ENCODE measurements at places on chromosomes 16 and 17.
A peak's percentile ranks its signal among the peaks of the same experiment; 100 is the strongest.

DNA sequence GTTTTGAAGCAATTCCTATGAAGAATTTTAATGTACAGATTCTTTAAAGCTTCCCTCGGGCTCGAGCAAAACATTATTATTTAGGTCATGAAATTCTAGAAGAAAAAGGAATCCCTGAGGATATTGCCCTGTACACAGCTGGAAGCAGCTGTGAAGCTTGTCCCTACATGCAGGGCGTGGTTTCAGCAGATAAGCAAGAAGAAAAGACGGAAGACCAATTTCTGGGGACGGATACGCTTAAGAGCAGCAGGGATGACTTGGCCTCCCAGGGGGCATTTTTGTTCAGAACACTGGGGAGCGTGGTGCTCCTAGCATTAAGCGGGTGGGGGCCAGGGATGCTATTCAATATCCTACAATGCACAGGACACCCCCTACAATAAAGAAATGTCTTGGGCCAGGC lies 34.3 kb downstream of the LITAF start:
- H3K36me3 ChIP-seq: peaks cover 77% of the 10 kb centered on the region
- peaks cover 17% of the 10 kb centered on the region for H3K4me1 ChIP-seq
- H3K27me3 ChIP-seq: no peaks in the 10 kb centered on the region
- DNase-seq: no peak

DNA sequence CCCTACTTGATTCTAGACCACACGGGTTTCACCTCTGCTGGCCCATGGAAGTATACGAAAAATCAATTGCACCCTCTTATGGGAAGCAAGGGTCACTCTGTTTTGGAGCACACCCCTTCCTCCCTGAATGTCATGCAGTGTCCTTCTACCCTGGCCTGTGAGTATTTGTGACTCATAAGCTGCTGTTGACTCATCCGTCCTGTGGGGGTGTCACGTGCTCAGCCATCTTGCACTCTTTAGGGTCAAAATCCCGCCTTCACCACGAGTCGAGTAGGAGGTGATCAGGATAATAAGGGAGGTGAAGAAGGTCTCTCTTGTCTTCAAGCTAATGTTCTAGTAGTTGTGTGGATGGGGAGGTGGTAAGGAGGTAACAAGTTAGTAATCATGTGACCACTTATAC lies 341.0 kb upstream of the EEF2KMT start:
- H3K27me3 ChIP-seq: no peaks in the 10 kb centered on the region
- no peak for DNase-seq
- no peaks in the 10 kb centered on the region for H3K4me1 ChIP-seq
- no peaks in the 10 kb centered on the region for H3K36me3 ChIP-seq
- no peak overlapping the region for H3K4me3 ChIP-seq
- no peak overlapping the region for H3K27ac ChIP-seq

DNA sequence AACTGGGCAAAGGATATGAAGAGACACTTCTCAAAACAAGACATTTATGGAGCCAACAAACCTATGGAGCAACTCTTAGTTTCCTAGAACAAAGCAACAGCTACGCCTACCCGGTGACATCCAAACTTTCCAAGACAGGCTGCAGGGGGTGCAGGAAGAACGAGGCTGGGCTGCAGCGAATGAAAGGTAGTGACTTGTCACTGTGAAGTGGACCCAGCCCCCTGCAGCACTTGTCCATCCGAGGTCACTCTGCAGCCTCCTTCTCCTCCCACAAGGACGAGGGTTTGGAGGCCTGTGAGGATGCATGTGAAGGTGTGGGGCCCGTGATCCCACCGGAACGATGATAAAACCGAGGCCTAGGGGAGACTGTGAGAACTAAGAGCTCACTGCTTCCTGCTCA lies 192.6 kb upstream of the RPL38 start:
- no peak overlapping the region for H3K27ac ChIP-seq
- no peaks in the 10 kb centered on the region for H3K36me3 ChIP-seq
- DNase-seq: no peak
- H3K27me3 ChIP-seq: no peaks in the 10 kb centered on the region

- no peaks in the 10 kb centered on the region for H3K27me3 ChIP-seq
- peak overlapping the region; percentile 69 for H3K4me3 ChIP-seq
- peak overlapping the region; percentile 93 for H3K27ac ChIP-seq
- no peaks in the 10 kb centered on the region for H3K36me3 ChIP-seq
- H3K4me1 ChIP-seq: peaks cover 60% of the 10 kb centered on the region
Measured at GRCh38 chr16:57800200-57801097, 1.8 kb downstream of the KIFC3 start.

- peak overlapping the region; percentile 15 for H3K27ac ChIP-seq
- H3K4me1 ChIP-seq: peaks cover 33% of the 10 kb centered on the region
- no peaks in the 10 kb centered on the region for H3K27me3 ChIP-seq
- no peak for DNase-seq
- H3K36me3 ChIP-seq: no peaks in the 10 kb centered on the region
- no peak overlapping the region for H3K4me3 ChIP-seq
Measured at GRCh38 chr17:76740329-76741118, 2.6 kb downstream of the MFSD11 start.

- H3K27me3 ChIP-seq: no peaks in the 10 kb centered on the region
- H3K36me3 ChIP-seq: no peaks in the 10 kb centered on the region
- peaks cover 4% of the 10 kb centered on the region for H3K4me1 ChIP-seq
- H3K4me3 ChIP-seq: no peak overlapping the region
- no peak for DNase-seq
Measured at GRCh38 chr17:29777663-29778062, 152.4 kb downstream of the SSH2 start.

- H3K27me3 ChIP-seq: no peaks in the 10 kb centered on the region
- DNase-seq: no peak
- peaks cover 4% of the 10 kb centered on the region for H3K4me1 ChIP-seq
- H3K36me3 ChIP-seq: no peaks in the 10 kb centered on the region
Measured at GRCh38 chr17:62030264-62030663, 34.8 kb downstream of the MED13 start.

GRCh38 chr16:72901000-72901627 lies 146.8 kb downstream of the ZFHX3 start:
- H3K27ac ChIP-seq: no peak overlapping the region
- no peaks in the 10 kb centered on the region for H3K36me3 ChIP-seq
- H3K4me3 ChIP-seq: no peak overlapping the region
- DNase-seq: no peak
- no peaks in the 10 kb centered on the region for H3K4me1 ChIP-seq

GRCh38 chr17:7094652-7095019 lies 14.6 kb upstream of the CLEC10A start:
- H3K4me3 ChIP-seq: no peak overlapping the region
- no peaks in the 10 kb centered on the region for H3K4me1 ChIP-seq
- H3K27ac ChIP-seq: no peak overlapping the region
- no peaks in the 10 kb centered on the region for H3K27me3 ChIP-seq
- H3K36me3 ChIP-seq: no peaks in the 10 kb centered on the region

DNA sequence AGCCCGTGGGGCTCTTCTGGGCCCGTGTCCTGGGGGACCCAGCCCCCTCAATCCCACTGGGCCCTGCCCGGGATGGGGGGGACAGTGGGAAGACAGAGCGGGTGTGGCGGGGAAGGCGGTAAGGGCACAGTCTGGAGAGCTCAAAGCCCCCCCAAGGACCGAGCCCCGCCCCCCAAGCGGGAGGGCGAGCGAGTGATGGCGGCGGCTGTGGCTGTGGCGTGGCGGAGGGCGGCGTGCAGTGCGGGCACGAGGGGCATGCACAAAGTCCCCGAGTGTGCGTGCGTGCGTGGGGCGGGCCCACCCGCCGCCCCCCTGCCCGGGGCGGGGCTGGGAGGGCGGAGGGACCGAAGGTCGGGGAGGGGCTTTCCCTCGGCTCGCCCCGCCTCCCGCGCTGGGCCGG lies 3.6 kb upstream of the WDR24 start:
- H3K4me1 ChIP-seq: peaks cover 56% of the 10 kb centered on the region
- no peak overlapping the region for H3K27ac ChIP-seq
- H3K36me3 ChIP-seq: no peaks in the 10 kb centered on the region

DNA sequence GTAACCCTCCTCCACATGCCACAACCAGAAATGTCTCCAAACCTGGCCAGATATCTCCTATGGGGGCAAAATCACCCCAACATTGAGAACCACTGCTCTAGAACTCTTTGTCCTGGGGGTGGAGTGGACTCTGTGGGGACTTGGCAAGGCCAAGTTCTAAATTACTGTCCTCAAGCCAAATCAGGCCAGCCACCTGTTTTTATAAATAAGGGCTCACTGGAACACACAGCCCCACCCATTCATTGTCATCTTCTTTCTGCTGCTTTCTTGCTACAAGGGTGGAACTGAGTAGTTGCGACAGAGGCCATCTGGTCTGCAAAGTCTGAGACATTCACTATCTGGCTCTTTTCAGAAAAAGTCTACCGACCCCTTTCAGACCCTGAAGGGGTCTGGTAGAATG lies 26.8 kb upstream of the TMEM220 start:
- H3K27ac ChIP-seq: no peak overlapping the region
- no peak for DNase-seq
- peaks cover 4% of the 10 kb centered on the region for H3K4me1 ChIP-seq
- H3K27me3 ChIP-seq: no peaks in the 10 kb centered on the region

DNA sequence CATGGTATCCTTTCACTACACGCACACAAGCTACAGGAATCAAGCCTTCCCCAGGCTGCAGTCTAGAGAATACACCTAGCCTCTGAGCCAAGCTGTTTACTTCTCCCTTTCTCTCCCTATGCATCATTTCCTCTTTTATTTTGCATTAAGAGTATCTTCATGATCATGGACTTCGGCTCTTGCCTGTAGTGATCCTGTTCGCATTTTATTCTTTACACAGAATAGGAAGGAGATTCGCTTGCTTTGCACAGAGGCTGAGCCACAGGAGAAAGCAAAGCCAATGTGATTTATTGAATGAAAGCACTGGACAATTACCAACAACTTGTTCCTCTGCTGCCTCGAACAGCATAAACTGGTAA lies 172.7 kb downstream of the ANKFN1 start:
- H3K4me3 ChIP-seq: no peak overlapping the region
- H3K27ac ChIP-seq: no peak overlapping the region
- no peaks in the 10 kb centered on the region for H3K27me3 ChIP-seq
- no peaks in the 10 kb centered on the region for H3K36me3 ChIP-seq
- DNase-seq: no peak
- no peaks in the 10 kb centered on the region for H3K4me1 ChIP-seq

GRCh38 chr16:88320947-88321634 lies 61.7 kb upstream of the ZNF469 start:
- no peak overlapping the region for H3K4me3 ChIP-seq
- peaks cover 22% of the 10 kb centered on the region for H3K4me1 ChIP-seq
- DNase-seq: no peak
- no peaks in the 10 kb centered on the region for H3K36me3 ChIP-seq

- no peaks in the 10 kb centered on the region for H3K36me3 ChIP-seq
- no peaks in the 10 kb centered on the region for H3K4me1 ChIP-seq
- H3K27ac ChIP-seq: no peak overlapping the region
- H3K4me3 ChIP-seq: no peak overlapping the region
- DNase-seq: no peak
- H3K27me3 ChIP-seq: no peaks in the 10 kb centered on the region
Measured at GRCh38 chr17:11170881-11171280, 70.1 kb upstream of the SHISA6 start.

DNA sequence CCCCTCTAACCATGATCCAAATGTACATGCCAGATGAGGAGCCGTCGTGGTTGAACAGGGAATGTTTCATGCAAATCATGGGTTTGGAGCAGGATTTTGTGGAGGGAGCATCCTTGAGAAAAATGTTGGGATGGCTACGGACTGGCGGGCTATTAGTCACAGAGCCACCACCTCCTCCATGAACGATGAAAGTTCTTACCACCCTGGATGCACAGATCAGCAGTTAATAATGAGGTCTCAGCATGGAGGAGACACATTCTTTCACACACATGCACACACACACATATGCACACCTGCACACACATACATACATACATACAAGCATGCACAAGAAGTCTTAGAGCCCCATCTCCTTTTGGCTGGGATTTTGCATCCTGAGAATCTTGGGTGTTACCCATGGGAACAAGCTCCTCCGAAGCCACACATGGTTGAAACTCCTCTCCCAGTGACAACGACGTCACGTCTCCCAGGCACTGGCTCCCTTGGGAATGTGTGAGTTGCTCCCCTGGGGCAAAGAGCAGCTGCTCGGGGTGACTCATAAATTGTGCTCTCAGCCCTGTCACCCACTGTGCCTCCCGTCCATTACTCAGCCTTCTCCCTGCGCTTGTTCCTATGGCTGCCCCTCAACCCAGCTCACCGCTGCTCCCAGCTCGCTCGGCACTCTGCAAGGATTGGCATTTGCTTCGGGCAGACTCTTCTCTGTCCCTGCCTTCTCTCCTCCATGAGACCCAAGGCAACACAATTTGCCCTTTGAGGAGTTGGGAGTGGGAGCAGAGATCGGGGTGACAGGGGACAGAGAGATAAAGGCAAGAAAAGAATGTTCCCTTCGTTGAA lies 344.6 kb downstream of the SOX9 start:
- DNase-seq: no peak
- peaks cover 32% of the 10 kb centered on the region for H3K4me1 ChIP-seq
- H3K36me3 ChIP-seq: no peaks in the 10 kb centered on the region
- peak overlapping the region; percentile 53 for H3K27ac ChIP-seq

GRCh38 chr17:64784353-64785010 lies 122.4 kb upstream of the SMURF2 start:
- H3K4me3 ChIP-seq: no peak overlapping the region
- DNase-seq: no peak
- no peak overlapping the region for H3K27ac ChIP-seq
- no peaks in the 10 kb centered on the region for H3K36me3 ChIP-seq
- H3K27me3 ChIP-seq: no peaks in the 10 kb centered on the region
- H3K4me1 ChIP-seq: peaks cover 26% of the 10 kb centered on the region

DNA sequence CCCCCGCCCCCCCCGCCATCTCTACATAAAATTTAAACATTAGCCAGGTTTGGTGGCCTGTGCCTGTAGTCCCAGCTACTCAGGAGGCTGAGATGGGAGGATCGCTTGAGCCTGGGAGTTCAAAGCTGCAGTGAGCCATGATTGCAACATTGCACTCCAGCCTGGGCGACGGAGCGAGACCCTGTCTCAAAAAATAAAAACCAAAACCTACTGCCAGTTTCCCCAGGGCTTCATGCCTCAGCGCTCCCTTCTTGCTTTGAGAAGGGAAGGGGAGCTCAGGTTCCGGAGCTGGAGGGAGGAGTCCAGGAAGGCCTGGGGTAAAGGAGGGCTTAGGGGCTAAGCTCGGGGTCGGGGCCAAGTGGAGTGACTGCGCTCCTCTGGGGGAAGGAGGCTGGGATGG lies 20.5 kb downstream of the PLCD3 start:
- H3K4me3 ChIP-seq: no peak overlapping the region
- peak overlapping the region; percentile 76 for H3K27ac ChIP-seq
- peaks cover 31% of the 10 kb centered on the region for H3K4me1 ChIP-seq
- H3K36me3 ChIP-seq: no peaks in the 10 kb centered on the region
- no peak for DNase-seq
- H3K27me3 ChIP-seq: no peaks in the 10 kb centered on the region

GRCh38 chr16:66454751-66455150 lies 27.7 kb downstream of the BEAN1 start:
- no peaks in the 10 kb centered on the region for H3K27me3 ChIP-seq
- H3K27ac ChIP-seq: no peak overlapping the region
- DNase-seq: no peak
- no peak overlapping the region for H3K4me3 ChIP-seq
- H3K4me1 ChIP-seq: no peaks in the 10 kb centered on the region

DNA sequence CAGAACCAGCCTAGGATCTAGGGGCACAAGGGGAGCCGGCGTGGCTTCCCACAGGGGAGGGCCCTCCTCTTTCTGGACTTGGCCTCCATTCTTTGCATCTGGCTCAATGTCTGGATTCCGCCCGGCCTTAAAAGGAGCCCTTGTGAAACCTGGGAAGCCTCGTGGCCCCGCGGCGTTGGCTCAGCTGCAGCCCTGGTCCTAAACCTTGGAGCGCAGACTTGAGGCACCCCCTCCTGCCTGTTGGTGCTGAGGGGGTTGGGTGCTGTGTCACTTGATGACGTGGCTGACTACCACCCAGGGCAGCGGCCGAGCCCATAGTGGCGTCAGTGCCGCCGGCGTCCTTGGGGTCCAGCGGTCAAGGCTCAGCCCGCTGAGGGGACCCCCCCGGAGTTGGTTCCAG lies 4.4 kb downstream of the TRAPPC2L start:
- H3K4me3 ChIP-seq: no peak overlapping the region
- no peak overlapping the region for H3K27ac ChIP-seq
- H3K4me1 ChIP-seq: peaks cover 22% of the 10 kb centered on the region
- H3K27me3 ChIP-seq: no peaks in the 10 kb centered on the region

All from vagina (tissue), 2 donors.